COR-L47 (cell line): ENCODE measurements at places on chromosomes 11 and 22.

DNA sequence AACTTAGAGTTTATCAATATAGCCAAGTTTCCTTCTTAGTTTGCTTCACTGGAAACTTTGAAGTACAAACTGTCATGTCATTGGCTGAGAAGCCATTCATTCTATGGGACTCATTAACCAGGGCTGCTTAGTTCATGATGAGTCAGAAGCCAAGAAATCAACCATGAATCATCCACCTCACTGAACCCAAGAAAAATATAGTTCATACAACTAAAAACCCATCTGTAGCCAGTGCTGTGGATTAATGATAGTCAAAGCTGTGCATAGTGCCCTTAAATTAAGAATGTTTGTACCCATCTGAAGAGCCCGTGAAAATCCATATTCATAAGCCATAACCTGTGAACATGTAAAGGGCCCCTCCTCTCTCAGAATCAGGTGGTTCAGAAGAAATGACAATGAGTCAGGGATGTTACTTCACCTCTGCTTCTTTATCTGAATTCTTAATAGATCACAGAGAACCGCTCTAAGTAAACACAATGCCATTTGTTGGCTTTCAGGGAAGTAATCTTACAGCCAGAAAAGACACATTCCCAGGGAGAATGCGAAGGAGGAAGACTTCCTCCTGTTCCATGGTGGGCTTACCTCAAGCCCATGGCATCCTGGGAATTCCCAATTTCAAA, 25.4 kb downstream of the MMP20 start:
- DNase-seq: no peak

DNA sequence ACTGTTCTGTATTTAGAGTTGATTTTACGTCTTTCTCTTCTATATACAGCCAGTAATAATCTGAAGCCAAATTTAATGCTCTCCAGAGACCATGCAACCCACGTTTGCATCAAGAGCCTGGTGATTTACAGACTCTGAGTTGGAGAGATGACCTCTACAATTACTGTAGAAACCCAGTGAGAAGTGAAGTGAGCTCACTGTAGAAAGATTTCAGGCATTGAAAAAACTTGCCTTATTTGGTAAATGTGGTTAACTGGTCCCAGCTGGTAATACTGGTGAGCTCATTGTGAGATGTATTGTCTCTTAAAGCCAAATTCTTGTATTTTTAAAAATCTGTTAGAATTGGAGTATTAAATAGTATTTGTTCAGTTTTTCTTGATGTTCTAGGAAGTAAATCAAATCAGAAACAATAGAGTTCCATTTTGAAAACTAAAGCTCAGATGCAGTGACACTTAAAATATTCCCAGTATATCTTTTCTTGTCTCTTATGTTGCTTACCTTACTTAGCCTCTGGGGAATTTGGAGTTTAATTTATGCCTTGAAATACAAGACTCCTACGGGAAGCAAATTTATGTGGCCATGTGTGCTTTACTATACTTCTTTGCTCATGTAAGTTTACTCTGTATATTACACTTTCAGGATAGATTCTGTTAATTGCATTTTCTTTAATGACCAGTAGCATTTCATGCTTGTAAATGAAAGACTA, 189.9 kb downstream of the ARHGAP42 start:
- DNase-seq: no peak

DNA sequence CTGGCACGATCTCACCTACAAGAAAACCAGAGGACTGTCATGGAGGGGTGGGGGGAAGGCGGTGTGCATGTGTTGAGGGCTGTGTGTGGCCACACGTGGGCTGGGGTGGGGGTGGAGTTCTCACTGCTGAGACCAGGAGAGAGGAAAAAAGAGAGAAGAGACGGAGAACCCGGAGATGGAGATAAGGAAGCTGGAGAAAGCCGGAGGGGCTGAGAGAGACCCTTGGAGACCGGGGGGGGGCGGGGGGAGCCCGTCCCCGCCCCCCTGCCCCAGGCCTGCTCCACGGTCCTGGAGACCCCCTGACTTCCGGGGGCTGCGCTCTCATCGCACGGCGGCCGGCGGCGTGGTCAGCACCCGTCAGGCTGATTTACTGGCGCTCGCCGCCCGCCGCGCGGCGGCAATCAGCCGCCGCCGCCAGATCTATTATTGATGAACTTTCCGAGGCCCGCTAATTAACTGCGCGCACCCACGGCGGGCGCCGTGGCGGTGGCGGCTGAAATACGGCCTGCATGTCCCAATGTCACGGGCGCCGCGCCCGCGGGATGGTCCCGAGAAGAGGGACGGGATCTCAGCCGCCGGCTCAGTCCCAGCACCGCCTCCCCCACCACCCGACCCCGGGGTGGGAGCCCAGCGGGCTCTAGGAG, 187.4 kb downstream of the MN1 start:
- no peak for DNase-seq

- DNase-seq: no peak
Measured at GRCh38 chr22:49740242-49740641, 87.4 kb downstream of the BRD1 start.

DNA sequence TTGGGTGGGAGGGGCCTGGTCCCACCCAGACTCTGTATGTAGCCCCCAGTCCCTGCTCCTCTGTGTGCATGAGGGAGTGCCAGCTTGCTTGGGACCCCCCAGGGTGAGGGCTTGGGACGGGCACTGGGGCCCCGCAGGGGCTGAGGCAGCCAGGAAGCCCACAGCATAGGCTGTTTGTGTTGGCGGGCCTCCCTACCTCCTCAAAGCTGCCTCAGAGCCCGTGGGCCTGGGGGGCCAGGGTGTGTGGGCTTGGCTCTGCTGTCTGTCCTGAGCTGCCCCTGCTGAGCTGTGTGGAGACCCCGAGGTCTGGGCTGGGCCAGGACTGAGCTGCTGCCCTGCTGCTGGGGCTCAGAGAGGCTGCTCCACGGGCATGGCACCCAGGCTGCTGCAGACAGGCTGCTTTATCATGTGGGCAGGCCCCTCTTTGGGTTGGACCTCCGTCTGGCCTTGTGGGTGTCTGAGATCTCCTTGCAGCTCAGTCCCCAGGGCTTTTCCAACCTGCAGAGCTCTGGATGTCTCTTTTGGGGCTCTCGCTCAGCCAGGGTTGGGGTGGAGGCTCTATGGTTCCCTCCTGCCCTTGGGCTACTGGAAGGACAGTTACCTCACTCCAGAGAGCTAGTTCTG, 3.3 kb downstream of the TSPAN4 start:
- no peak for DNase-seq

DNA sequence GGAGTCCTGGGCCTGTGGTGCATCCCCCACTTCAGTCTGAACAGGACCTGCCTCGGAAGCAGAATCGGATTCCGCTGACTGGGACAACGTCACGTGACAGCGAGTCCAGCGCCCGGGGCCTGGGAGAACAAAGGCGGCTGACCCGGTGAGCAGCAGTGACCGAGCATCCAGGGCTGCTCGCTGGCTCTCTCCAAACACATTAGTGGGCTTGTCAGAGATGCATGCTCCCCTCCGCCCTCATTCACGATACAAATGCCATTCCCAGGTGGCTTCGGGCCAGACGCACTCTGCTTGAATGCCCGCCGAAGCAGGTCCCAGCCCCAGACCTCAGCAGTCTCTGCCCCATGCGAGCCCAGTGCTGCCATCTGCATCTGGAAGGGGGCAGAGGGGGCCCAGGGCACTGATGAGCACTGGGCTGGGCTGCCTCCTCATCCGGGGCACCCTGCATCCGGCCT, 91.0 kb downstream of the WNT7B start:
- no peak for DNase-seq

- DNase-seq: no peak
Measured at GRCh38 chr22:31613286-31613903, 48.6 kb downstream of the PISD start.
